ENCODE measurements at places on chromosomes 11 and 22.
A peak's percentile ranks its signal among the peaks of the same experiment; 100 is the strongest.

DNA sequence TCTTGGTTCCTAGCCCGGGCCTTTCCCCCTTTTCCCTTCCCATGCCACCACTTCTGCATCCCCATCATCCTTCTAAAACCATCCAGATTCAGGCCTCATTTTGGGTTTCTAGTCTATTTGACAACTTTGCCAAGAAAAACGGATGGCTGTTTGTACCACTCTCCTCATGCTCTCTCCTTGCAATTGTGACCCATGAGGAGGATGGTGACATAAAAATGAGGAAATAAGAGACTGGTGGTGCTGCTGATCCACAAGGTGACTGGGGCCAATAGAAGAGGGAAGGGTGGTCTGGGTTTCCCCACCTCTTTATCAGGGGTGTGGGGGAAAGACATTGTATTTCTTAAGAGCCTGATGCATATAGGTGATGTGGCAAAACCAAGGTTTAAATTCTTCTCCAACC, 1.0 kb downstream of the MS4A4A start:
- no peak for DNase-seq

DNA sequence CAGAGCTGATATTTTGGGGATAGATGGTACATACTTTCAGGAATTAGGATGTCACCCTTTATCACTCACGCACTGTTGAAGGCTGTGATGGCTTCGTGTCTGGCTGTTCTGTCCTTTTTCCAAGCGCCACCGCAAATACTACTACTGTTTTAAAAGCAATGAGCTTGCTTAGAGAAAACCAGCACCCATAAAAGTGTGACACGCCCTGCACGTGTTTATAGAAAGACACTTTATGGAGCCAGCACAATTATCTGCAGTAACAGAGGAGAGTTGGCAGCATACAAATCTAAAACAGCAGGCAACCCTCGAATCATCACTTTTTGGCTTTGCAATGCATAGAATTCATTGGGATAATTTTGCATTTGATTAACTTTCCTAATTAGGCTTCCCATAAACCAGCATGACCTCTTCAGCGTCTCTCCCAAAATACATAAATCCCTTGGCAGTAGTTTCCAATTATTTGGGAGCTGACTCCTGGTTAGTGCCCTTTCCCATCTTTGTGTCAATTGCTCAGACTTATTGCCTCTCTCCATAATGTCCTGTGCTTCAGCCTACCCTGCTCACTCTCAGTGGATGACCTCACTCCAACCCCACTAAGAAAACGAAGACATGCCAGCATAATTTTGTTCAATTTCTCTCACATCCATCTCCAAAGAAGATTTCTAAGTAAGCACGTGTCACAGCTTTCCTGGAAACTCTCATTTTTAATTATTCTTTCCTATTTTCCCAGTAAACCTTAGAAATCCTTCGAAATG, 118.7 kb upstream of the LARGE1 start:
- no peak for DNase-seq

- no peak for DNase-seq
Observed at GRCh38 chr11:44955015-44955738, 4.5 kb upstream of the TP53I11 start.

DNA sequence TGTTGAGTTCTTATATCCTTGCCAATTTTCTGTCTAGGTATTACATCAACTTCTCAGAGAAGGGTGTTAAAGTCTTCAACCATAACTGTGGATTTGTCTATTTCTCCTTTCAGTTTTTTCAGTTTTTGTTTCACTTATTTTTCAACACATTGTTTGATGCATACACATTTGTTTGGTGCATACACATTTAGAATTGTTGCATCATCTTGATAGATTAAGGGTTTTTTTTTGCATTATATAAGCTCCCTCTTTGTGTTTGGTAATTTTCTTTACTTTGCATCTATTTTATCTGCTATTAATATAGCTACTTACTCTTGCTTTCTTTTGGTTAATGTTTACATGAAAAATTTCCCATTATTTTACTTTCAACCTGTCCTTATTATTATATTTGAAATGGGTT, 20.8 kb upstream of the TRAF6 start:
- DNase-seq: no peak

DNA sequence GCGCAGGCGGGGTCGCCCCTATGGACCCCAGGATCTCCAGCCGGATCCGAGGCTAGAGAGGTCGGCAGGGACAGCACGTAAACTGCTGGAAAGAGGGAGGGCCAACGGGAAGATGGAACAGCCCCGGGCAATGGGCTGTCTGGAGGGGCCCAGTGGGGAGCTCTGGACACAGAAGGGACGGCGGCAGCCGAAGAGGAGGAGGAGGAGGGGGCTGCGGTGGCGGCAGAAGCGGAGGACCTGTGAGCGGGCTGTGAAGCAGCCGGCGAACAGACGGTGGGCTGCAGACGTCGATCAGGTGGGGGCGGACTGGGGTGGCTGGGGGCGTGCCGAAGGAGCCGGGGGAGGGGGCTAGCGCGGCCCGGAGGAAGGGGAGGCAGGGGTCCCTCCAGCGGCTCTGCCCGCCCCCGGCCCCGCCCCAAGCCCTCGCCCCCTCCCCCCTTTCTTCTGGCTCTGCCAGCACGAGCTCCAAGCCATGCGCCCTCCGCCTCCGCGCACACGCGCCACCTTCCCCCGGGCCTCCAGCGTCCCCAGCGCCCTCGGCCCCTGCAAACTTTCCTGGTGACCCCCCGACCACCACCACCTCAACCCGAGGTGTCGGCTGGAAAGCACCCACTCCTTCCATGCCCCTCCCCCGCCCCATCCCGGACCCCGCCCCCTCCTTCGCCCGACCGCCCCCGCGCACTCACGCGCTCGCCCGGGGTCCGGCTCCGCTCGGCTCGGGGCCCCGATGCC, 432 bp downstream of the TNKS1BP1 start:
- peak; percentile 58 for DNase-seq

GRCh38 chr11:11086979-11087378, 229.1 kb upstream of the ZBED5 start:
- no peak for DNase-seq

DNA sequence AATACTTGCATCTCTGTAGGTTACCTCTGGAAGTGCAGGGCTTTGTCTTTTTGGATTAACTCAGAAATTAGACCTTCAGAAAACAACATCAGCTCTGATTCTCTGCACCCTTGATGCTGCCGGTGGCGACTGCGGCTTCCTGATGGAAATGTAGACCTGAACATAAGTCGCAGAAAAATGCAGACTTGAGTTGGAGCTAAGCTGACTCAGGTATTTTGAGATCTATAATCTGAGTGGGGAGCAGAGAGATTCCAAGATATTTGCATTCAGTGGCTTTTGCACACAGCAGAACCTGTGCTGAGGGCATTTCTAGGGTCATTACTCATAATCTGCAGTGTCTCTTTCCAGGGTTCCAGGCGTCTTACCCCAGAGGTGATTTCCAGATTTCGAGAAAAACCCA, 18.7 kb upstream of the NFAM1 start:
- DNase-seq: no peak

DNA sequence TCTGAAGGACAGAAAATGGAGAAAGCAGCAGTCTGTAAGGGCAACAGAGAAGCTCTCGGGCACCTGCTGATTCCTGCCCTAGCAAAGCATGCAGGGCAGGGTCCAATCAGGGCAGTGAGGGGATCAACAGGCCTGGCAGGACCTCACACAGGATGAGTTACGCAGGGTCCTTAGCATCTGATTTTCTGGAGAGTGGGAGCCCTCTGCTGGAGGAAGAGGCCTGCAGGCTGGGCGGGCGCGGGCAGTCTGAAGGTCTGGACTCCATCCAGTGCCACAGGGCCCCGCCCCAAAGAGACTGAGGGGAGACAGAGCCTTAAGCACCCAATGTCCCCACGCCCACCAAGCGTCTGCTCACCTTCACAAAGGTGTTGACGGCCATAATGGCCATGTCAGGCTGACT, 28.9 kb downstream of the AP1B1 start:
- no peak for DNase-seq

GRCh38 chr22:48968201-48968959, 859.3 kb downstream of the BRD1 start:
- DNase-seq: peak; percentile 30

- DNase-seq: no peak
Observed at GRCh38 chr11:47466201-47466600, 17.3 kb upstream of the RAPSN start.

- no peak for DNase-seq
Observed at GRCh38 chr11:44753961-44754645, 27.3 kb downstream of the TSPAN18 start.

DNA sequence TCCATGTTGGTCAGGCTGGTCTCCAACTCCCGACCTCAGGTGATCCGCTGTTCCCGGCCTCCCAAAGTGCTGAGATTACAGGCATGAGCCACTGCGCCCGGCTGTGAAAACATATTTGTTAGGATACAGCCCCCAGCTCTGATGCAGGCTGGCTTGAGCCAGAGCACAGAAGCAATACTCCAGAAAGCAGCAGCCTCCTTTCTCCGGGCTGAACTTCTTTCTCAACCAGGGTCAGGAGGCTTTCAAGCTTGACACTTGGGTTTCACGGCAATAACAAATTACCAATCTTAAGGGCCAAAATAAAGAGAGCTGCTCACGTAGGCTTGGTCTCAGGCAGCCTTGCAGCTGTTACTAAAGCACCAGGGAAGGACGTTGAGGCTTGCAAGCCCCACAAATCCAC, 10.8 kb upstream of the CECR2 start:
- DNase-seq: no peak

DNA sequence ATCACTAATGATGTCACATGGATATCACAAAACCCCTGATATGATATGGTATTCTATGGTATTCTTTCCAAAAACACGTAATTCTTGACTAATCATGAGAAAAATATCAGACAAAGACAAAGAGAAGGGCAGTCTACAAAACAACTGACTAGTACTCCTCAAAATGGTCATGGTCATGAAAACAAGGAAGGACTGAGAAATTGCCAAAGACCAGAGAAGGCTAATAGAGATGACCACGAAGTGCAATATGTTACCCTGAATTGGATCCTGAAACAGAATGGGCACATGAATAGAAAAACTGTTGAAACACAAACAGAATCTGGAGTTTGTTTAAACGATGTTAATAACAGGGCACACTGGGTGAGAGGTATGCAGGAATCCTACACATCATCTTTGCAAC, 10.2 kb downstream of the CKAP5 start:
- DNase-seq: no peak

GRCh38 chr22:34111210-34111824, 191.0 kb upstream of the LARGE1 start:
- DNase-seq: peak; percentile 3

GRCh38 chr11:32187111-32187510, 96.2 kb downstream of the RCN1 start:
- DNase-seq: no peak

DNA sequence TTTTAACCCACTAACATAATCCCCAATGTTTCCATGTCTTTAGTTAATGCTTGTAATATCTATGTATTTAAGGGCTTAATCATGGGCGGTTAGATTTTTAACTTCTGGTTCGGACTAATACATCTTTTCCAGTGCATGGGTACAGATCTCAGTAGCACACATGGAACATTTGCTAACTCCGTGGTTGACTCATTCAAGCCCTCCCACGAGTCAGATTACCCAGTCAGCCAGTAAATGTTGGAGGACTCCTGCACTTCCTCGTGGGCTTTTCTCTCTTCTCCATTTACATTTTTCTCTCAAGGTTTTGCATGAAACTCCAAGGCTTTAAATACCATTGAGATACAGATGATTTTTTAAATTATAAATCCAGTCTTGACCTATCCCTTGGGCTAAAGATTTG, 313.9 kb downstream of the ST3GAL4 start:
- DNase-seq: no peak

DNA sequence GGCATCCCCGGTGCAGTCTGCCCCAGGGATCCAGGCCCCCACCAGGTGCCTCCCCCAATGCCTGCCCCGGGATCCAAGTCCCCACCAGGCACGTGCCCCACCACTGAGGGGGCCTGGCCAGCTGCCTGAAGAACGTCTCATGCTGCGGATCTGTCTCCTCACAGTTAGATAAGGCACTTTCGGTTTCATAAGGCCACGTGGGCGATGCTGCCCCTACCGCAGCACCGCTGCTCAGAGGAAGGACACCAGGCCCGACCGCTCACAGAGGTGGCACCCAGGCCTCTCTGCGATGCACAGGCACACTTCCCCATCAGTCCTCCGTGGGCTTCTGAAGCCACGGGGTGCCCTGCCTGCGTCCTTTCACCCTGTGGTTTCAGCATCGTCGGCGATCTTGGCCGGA, 68.1 kb upstream of the BID start:
- DNase-seq: no peak

DNA sequence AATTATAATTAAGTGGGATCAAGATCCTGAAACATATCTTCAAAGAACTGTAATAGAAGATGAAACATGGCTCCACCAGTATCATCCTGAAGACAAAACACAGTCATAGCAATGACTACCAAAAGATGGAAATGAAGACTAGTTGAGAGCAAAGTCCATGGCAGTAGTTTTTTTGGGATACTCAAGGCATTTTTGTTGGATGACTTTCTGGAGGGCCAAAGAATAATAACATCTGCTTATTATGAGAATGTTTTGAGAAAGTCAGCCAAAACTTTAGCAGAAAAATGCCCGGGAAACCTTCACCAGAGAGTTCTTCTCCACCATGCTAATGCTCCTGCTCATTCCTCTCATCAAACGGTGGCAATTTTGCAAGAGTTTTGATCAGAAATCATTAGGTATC, 809.4 kb upstream of the RAG2 start:
- DNase-seq: no peak

DNA sequence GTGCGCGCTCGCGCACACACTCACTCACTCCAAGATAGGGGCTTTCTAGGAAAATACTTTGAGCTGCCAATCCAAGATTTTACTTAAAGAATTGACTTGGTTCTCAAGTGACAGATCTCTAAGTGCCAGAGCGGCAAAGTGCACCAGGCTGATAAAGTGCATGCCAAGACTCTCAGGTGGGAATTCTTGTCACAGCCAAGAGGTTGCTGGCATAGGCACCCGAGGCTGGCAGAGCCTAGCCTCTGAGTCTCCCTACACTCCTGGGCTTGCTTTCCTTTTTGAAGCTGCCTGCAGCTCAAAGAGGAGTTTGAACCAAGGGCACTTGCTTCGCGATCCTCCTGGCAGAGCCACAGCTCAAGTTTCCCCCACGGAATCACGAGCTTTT, 2.5 kb upstream of the ADM start:
- peak; percentile 63 for DNase-seq

GRCh38 chr11:31218847-31219246, 150.7 kb downstream of the DCDC1 start:
- no peak for DNase-seq

- DNase-seq: no peak
Observed at GRCh38 chr11:44509296-44509695, 56.2 kb upstream of the CD82 start.
